ENCODE measurements at places on chromosomes 1 and 21. TPM values are rescaled to one million over a fixed set of nuclear protein-coding genes. Genes with fewer than 3 reads are reported as not detected.

Gene GNG12
- polyA plus RNA-seq: 93.1 TPM

Gene ECM1
- polyA plus RNA-seq: 8.7 TPM

Gene CD101
- polyA plus RNA-seq: 0.60 TPM

Gene IGSF9
- 16.3 TPM for polyA plus RNA-seq

Gene TIE1
- 1.2 TPM for polyA plus RNA-seq

Gene ATAD3C
- polyA plus RNA-seq: under 0.01 TPM

Gene NGF
- polyA plus RNA-seq: 1.3 TPM

Gene OR2L5
- polyA plus RNA-seq: not detected

Gene C4BPB
- polyA plus RNA-seq: 6.0 TPM

Gene SRGAP2
- polyA plus RNA-seq: 17.0 TPM

Gene CELA2B
- not detected for polyA plus RNA-seq

Gene PDZK1
- 9.7 TPM for polyA plus RNA-seq

Gene PSMB2
- 66.5 TPM for polyA plus RNA-seq

Gene ARL8A
- polyA plus RNA-seq: 13.8 TPM

Gene C1orf94
- not detected for polyA plus RNA-seq

Gene FAM72C
- 0.46 TPM for polyA plus RNA-seq

Gene COPA
- polyA plus RNA-seq: 68.7 TPM

Gene RNF186
- 19.7 TPM for polyA plus RNA-seq

Gene SMCP
- not detected for polyA plus RNA-seq

Gene LRRN2
- 2.5 TPM for polyA plus RNA-seq

Gene C8A
- not detected for polyA plus RNA-seq

Gene CFAP74
- polyA plus RNA-seq: not detected
